ENCODE measurements at places on chromosomes 7 and 10.
A peak's percentile ranks its signal among the peaks of the same experiment; 100 is the strongest.

- no peak overlapping the region for H3K4me3 ChIP-seq
- no peak overlapping the region for H3K27ac ChIP-seq
- peaks cover 10% of the 10 kb centered on the region for H3K4me1 ChIP-seq
- no peak for DNase-seq
- H3K27me3 ChIP-seq = no peaks in the 10 kb centered on the region
Measured at GRCh38 chr7:105577251-105577650, 4.0 kb downstream of the EFCAB10 start.

- H3K27me3 ChIP-seq = no peaks in the 10 kb centered on the region
- no peak overlapping the region for H3K4me3 ChIP-seq
- no peak overlapping the region for H3K27ac ChIP-seq
- H3K4me1 ChIP-seq = peaks cover 8% of the 10 kb centered on the region
- peaks cover 10% of the 10 kb centered on the region for H3K36me3 ChIP-seq
Measured at GRCh38 chr7:100200693-100201092, 19.1 kb upstream of the PVRIG start.

- H3K4me1 ChIP-seq = peaks cover 70% of the 10 kb centered on the region
- no peaks in the 10 kb centered on the region for H3K27me3 ChIP-seq
- no peak overlapping the region for H3K27ac ChIP-seq
- peaks cover 83% of the 10 kb centered on the region for H3K36me3 ChIP-seq
- DNase-seq = no peak
- H3K4me3 ChIP-seq = no peak overlapping the region
Measured at GRCh38 chr7:141568227-141568626, 17.0 kb downstream of the AGK start.

- no peak for DNase-seq
- H3K4me3 ChIP-seq = no peak overlapping the region
- H3K27me3 ChIP-seq = no peaks in the 10 kb centered on the region
- no peaks in the 10 kb centered on the region for H3K4me1 ChIP-seq
Measured at GRCh38 chr10:19412531-19412930, 363.9 kb downstream of the MALRD1 start.

DNA sequence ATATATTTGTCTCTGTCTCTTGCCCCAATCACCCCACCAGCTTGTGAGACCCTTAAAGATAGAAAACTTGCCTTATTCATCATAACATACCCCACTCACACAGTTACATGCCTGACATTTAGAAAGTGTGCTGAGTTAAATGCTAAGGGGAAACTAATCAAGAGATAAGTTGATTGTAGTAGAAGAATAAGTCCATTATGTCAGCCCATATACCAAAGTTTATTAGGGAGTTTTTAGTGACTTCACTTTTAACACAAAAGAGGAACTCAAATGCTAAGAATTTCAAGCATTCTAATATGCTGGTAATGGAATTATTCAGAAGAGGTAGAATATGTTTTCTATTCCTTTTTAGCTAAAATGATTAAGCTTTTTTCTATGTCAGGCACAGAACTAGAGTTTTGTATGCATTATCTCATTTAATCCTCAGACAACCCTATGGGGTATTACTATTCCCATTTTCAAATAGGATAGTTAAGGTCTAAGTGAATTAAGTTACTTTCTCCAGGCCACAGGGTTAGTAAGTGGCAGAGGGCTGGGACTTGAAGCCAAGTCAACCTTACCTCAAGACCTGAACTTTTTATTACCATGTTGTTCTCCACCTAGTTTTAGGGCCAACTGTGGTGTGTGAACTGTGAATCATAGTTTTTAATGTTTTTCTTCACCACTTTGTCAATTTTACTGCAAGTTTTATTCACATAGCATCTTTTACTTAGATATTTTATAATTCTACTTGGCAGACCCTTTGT lies 19.6 kb downstream of the ASAH2 start:
- DNase-seq = no peak
- H3K27ac ChIP-seq = no peak overlapping the region
- H3K36me3 ChIP-seq = no peaks in the 10 kb centered on the region
- no peak overlapping the region for H3K4me3 ChIP-seq
- H3K4me1 ChIP-seq = no peaks in the 10 kb centered on the region

GRCh38 chr10:122702275-122702674 lies 2.6 kb upstream of the C10orf120 start:
- H3K27me3 ChIP-seq = no peaks in the 10 kb centered on the region
- no peak overlapping the region for H3K4me3 ChIP-seq
- H3K27ac ChIP-seq = no peak overlapping the region
- H3K4me1 ChIP-seq = no peaks in the 10 kb centered on the region

GRCh38 chr7:93232673-93233018 lies 480 bp downstream of the VPS50 start:
- peaks cover 7% of the 10 kb centered on the region for H3K27me3 ChIP-seq
- H3K4me3 ChIP-seq = peak overlapping the region; percentile 98
- no peaks in the 10 kb centered on the region for H3K36me3 ChIP-seq
- H3K4me1 ChIP-seq = peaks cover 18% of the 10 kb centered on the region
- H3K27ac ChIP-seq = peak overlapping the region; percentile 93

DNA sequence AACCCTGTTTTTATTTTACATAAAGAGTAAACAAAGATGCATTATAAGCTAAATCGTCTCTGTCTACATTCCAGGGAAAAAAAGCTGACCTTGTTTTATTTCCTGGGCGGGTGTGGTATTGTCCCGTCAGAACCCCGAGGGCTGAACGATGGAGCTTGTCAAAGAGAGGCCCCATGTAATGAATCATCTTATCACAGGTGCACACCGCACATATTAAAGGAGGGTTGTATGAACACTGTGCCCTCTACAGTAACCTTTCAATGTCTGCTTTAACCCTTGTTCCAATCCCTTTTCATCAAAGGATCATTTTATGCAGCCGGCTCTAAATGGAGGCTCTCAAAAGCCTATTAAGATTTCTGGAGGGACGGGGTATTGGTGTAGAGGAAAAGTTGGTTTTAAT lies 158.5 kb upstream of the YAE1 start:
- H3K4me1 ChIP-seq = no peaks in the 10 kb centered on the region
- peaks cover 7% of the 10 kb centered on the region for H3K27me3 ChIP-seq
- no peak for DNase-seq
- no peak overlapping the region for H3K4me3 ChIP-seq

GRCh38 chr7:12590559-12590958 lies 20.0 kb downstream of the SCIN start:
- no peak overlapping the region for H3K27ac ChIP-seq
- peaks cover 7% of the 10 kb centered on the region for H3K27me3 ChIP-seq
- H3K4me1 ChIP-seq = no peaks in the 10 kb centered on the region
- no peak for DNase-seq
- no peaks in the 10 kb centered on the region for H3K36me3 ChIP-seq

GRCh38 chr10:30686708-30687107 lies 57.2 kb upstream of the LYZL2 start:
- no peak for DNase-seq
- H3K27me3 ChIP-seq = peaks cover 5% of the 10 kb centered on the region
- peaks cover 2% of the 10 kb centered on the region for H3K36me3 ChIP-seq
- H3K27ac ChIP-seq = no peak overlapping the region

GRCh38 chr10:61262486-61263261 lies 190.5 kb downstream of the TMEM26 start:
- H3K4me3 ChIP-seq = no peak overlapping the region
- no peaks in the 10 kb centered on the region for H3K36me3 ChIP-seq
- H3K27ac ChIP-seq = no peak overlapping the region
- H3K27me3 ChIP-seq = peaks cover 3% of the 10 kb centered on the region
- no peaks in the 10 kb centered on the region for H3K4me1 ChIP-seq

Data from activated T-helper 1 cell treated with anti-CD3 and anti-CD28 coated beads, Interleukin-12 subunit alpha, Interleukin-12 subunit beta, Interleukin-2, Interleukin-4 antibody, amounts not matched to agents 30 ng/mL and 10 ng/mL and 1 ng/mL, durations not matched to agents 14 hours and 24 hours and 36 hours (primary cell).